Right renal pelvis (tissue), 4 donors: ENCODE measurements at places on chromosomes 2 and 18.

- DNase-seq, result no peak
These were observed 50.0 kb downstream of the RHBDD1 start for GRCh38 chr2:226885769-226886435.

DNA sequence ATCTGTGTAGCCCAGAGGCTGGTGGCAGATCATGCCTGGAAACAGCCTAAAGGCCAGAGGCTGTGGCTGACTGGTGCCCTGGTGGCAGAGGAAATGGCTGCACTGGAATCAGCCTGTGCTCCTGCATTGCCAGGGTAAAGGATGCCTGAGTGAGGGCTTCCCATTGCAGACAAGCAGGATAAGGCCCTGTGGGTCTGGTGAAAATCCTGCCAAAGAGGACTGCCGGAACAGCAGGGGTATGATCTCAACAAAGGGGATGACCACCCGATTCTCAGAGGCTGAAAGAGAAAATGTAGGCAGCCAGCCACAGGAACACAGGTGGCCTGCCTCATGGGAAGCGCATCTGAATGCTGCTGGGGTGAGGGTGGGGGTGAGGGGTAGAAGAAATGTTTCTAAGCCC lies 48.2 kb downstream of the FBXO48 start:
- no peak for DNase-seq

GRCh38 chr2:232213176-232213575 lies 165.4 kb upstream of the ALPP start:
- no peak for DNase-seq

DNA sequence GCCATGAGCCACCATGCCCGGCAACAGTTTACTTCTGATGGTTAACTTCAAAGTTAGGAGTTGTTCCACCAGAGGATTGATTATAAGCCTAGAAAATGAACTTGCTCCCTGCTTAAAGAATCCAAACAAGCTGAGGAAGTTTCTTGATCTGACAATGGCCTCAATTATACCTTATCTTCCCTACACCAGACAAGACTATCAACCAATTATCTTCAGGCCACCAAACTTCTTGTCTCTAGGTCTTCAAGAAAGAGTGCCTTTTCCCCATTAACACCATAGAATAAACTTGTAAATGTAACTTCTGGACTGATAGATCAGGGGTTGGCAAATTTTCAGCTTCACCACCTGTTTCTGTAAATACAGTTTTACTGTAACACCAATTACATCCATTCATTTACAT lies 15.0 kb downstream of the ZC3H8 start:
- no peak for DNase-seq

DNA sequence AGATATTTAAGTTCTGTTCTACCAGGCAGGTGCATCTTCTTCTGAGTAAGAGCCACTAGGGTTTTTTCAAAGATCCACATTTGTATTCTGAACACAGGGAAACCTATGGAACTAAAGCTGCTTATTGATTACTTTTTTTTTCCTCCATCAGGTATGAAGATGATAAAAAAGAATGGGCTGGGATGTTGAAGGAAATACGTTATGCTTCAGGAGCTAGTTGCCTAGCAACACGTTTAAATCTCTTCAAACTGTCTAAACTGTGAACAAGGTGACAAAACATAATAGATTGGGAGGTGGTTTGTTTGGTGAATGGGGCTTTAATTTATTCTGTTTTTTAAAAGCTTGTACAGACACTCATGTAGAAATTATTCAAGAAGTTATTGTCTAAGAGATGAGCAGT lies 15.9 kb downstream of the KLHL41 start:
- no peak for DNase-seq

DNA sequence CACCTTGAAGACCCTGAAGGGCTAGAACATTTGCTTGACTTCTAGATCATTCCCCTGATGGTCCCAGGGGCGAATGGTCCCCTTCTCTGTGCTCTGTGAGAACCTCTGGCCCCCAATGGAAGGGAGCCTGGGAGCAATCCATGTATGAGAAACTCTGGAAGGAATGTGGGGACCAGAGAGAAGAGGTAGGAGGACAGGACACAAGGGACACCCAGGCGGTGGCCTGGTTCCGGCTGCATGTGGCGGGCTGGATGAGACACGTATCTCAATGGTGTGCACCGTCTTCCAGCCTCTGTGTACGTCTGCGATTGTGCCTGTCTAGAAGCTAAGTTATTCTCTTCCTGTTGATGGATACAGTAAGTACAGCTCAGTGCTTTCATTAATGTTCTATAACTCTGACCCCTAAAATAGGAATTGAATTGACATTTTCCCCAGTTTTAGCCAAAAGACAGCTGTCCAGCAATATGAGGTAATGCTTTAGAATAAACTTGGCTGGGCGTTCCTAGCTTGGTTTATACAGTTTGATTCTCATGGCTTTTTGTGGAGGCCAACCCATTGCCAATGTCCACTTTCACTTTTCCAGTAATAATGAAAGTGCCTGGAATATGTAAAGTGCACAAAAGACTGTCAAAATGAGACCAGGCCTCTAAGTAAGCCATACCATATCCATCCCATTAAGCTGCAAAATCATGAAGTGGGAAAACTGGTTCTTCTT lies 30.1 kb upstream of the COPS8 start:
- no peak for DNase-seq

GRCh38 chr2:10947005-10947440 lies 35.3 kb downstream of the KCNF1 start:
- DNase-seq, result no peak

GRCh38 chr2:213002383-213002782 lies 149.0 kb downstream of the IKZF2 start:
- DNase-seq, result no peak

GRCh38 chr2:46645681-46646162 lies 166.4 kb downstream of the TMEM247 start:
- no peak for DNase-seq

DNA sequence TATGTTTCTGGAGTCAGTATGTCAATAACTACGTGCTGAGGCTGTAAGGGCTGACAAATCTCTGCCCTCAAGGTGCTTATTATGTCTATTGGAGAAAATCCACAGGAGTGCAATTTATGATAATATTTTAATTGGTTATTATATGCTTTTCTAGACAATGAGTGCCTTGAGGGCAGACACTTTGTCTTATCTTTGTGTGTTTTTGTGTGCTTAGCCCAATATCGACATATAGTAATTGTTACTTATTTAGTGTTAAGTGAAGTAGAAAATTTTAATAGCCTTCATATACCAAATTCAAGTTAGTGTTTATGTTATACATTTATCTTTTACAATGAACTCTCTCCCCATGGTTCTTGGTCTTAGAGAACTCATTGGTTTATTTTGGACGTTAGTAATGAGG lies 118.9 kb downstream of the WDR7 start:
- DNase-seq, result no peak

DNA sequence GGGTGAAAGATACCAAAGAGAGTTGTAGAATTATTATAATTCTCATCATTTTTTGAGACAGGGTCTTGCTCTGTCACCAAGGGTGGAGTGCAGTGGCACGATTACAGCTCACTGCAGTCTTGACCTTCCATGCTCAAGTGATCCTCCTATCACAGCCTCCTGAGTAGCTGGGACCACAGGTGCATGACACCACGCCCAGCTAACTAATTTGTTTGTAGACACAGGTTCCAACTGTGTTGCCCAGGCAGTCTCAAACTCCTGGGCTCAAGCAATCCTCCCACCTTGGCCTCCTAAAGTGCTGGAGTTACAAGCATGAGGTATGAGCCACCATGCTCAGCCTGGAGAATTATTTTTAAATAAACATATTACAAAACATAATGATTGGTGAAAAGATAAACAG lies 92.8 kb upstream of the MSH6 start:
- no peak for DNase-seq

DNA sequence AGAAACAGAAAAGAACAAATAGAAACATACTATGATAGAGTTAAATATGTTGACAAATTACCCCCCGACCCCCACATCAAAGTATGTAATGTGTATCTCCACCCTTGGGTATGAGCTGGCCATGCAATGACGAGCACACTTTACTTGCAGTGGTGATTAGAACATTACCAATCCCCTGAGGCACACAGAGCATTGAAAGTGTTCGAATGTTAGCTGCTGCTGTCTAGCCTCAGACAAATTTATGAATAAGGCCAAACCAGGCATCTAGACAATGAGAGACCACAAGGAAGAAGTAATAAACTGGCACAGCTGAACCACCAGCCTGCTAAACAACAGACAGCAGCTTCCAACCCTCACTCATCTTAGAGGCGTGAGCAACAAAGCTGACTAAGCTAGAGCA lies 380.5 kb downstream of the DSEL start:
- no peak for DNase-seq

DNA sequence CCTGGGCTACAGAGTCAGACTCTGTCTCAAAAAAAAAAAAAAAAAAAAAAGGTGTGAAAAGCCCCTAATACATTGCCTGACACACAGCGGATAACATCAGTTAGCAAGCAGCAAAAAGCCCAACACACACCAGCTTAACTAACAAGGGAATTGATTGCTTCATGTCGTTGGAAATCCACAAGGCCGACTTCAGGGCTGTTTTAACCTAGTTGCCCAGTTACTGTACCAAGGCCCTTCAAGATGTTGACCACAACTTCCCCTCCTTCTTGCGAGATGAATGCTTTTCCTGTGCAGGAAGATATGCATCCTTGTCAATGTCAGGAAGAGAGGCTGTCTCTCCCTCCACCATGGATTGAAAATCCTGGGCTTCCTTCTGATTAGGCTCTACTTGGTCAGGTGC lies 202.9 kb downstream of the MIB1 start:
- DNase-seq, result no peak

GRCh38 chr2:123040506-123040905 lies 984.6 kb upstream of the CNTNAP5 start:
- DNase-seq, result no peak

- DNase-seq, result no peak
These were observed 7.7 kb upstream of the ALLC start for GRCh38 chr2:3650140-3650920.

DNA sequence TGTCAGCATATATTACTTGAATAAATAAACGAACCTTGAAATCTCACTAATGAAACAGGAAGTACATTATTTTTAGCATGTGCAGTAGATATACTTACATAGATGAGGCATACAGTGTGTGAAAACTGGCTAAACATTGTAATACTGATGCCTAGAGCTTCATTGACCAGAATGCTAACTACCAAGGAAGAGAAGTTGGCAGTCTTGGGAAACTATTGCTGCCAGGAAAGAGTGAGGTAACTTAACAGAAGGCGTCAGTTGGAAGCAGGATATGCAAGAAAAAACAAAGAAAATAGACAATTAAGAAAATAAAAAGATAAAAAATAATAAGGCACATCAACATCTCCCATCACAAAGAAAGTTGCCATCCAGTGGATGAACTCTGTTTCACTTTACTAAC lies 963.0 kb downstream of the TDRD15 start:
- DNase-seq, result no peak

GRCh38 chr2:73937103-73937885 lies 10.6 kb downstream of the DGUOK start:
- no peak for DNase-seq

DNA sequence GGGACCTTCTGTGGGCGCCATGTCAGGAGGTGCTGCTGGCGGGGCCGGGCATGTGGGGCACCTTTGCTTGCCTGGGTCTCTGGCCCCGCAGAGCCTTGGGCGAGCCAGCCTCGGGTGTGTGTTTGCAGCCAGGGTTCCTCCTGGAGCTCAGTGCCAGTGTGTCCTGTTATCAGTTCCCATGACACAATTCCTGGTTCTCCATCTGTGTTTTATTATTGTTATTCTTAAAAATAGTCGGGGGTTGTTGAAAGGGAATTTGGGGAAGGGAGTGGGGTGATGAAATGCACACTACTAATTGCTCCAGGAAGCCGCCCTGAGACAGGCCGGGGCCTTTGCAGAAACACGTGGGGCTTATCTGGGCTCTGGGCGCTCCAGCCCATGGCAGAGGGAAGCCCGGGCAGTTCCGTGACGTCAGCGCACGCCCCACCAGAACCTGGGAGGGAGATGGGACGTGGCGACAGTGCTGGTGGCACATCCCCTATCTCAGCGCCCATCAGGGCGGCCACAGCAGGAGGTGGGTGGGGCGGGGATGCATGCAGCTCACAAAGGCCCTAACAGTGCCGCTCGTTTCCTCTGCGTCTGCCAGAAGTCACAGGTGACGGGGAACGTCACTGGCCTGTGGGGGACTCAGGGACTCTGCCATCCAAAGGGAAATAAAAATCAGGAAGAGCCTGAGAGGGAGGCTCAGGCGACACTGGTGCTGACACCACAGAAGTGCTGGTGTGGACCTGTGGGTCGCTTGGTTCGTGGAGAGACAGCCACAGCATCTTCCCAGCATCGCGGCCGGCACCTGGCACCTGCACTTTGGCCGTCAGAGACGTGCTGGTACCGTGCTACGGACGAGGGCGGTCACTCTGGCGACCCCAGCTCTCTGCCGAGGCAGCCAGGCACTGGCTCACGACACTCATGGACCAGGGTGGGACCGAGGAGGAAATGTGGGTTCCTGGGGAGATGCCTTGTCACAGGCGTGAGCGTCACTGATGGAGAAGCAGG lies 131.0 kb downstream of the NFATC1 start:
- DNase-seq, result no peak
